GM12865 (cell line): ENCODE measurements at places on chromosomes 7 and 10.
A peak's percentile ranks its signal among the peaks of the same experiment; 100 is the strongest.

DNA sequence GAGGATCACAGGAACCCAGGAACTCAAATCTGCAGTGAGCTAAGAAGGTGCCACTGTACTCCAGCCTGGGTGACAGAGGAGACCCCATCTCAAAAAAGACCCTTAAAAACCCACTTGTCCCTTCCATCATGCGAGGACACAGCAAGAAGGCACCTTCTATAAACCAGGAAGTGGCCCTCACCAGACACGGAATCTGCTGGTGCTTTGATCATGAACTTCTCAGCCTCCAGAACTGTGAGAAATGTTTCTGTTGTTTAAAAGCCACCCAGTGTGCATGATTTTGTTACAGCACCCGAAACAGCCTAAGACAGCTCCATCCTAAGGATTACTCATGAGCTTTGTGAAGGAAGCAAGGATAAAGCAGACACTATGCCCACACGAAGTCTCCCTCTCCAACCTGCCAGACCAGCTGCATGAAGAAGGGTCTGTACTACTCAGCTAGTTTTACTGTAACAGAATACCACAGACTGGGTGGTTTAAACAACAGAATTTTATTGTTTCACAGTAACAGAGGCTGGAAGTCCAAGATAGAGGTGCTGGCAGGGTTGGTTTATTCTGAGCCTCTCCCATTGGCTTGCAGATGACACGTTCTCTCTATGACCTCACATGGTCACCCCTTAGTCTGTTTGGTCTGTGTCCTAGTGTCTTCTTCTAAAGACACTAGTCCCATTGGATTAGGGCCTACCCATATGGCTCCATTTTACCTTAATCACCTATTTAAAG lies 13.7 kb downstream of the VIM start:
- no peak for DNase-seq

DNA sequence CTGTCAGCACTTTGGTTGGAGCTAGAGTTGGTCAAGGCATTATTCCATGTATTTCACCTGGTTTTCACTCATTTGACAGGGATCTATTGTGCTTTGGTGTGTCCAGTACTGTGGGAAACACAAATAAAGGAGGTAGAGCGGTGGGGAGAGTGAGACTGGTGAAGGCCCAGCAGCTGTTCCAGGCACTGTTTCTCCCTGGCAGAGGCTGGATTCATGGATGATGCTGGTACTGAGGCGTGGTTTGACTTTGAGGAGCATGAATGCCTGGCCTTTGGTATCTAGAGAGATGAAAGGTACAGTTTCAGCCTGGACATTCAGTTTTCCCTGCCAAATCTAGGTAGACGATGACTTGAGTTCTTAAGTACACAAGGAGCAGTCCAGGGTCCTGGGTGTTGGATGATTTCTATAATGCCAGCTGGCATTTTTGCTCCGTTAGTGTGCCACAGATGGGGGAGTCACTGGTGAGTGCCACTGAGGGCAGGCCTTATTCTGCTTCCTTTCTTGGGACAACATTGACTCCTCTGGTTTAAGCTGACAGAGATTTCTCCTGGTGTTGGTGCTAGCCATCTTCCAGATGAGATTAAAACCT lies 162.2 kb upstream of the BMPER start:
- DNase-seq = no peak

- no peak for DNase-seq
Measured at GRCh38 chr10:113423981-113424721, 128.7 kb upstream of the HABP2 start.

DNA sequence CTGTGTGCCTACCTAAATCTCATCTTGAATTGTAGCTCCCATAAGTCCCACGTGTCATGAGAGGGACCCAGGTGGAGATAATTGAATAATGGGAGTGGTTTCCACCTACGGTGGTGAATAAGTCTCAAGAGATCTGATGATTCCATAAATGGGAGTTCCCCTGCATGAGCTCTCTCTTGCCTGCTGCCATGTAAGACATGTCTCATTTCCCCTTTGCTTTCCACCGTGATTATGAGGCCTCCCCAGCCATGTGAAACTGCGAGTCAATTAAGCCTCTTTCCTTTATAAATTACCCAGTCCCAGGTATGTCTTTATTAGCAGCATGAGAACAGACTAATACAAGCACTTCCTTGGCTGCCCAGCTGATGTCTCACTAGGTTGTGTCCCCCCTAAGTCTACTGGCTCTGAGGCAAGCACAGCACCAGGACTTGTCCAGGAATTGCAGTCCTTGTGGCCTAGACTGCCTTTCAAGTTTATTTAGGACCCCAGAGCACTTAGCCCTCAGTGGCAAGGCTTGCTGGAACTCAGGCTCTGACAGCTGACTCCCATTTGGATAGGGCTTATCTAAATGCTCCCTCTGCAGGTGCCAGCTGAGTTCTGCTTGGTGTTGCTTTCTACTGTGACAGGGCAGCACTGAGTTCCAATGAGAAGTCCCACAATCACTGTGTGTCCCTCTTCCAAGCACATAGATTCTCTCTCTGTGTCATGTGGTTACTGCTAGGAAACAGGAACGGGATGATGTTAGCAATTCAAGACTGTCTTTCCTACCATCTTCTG lies 59.0 kb upstream of the TAS2R16 start:
- peak; percentile 13 for DNase-seq

DNA sequence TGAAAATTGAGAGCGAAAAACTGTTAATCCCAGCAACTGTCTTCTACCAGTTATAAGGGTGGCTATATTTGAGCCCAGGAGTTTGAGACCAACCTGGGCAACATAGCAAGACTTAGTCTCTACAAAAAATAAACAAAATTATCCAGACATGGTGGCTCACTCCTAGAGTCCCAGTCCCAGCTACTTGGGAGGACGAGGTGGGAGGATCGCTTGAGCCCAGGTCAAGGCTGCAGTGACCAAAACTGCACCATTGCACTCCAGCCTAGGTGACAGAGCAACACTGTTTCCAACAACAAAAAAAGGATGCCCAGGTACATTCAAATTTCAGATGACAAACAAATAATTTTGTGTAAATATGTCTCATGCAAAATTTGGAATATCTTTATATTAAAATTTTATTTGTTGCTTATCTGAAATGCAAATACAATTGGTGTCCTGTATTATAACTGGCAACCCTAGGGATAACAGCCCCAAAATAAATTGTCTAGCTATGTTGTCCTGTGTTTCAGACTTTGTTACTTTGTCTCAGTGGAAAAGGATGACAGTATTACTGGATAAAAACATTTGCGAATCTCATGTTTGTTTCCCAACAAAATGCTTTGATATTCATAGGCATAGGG lies 26.7 kb downstream of the FAM171A1 start:
- no peak for DNase-seq

DNA sequence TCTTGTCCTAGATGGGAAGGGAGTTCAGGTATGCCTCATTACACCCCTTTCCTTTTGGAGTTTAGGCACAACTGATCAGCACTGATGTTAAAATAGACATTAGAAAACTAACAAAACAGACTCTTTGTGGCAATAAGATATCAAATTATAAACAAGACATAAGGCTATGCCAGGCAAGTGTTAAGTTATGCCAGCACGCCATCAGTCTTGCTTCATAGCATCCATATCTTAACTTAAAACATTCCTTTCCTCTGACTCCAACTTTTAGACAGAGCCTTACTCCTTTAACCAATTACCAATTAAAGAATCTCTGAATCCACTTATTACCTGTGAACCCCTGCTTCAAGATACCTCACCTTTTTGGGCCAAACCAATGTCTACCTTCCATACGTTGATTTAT lies 126.2 kb upstream of the ETV1 start:
- DNase-seq = no peak

- DNase-seq = no peak
Measured at GRCh38 chr10:14332903-14333302, 2.2 kb upstream of the FRMD4A start.

DNA sequence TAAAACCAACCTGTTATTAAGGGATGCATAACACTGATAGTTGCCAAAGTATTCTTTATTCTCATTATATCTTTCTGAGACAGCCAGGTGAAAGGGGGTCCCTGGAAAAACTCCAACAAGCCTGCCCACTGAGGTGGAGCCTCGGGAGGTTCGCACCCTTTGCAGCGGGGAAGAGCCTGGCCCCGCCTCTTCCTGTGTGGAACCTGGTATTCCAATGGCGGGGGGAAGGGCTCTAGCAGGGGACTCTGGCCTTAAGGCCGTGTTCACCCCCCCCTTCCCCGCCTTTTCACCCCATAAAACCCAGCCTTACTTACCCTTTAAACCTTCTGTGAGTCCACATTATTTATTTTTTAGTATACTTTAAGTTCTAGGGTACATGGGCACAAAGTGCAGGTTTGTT lies 62.4 kb upstream of the PDK4 start:
- DNase-seq = no peak

GRCh38 chr7:155846936-155847335 lies 34.7 kb upstream of the SHH start:
- DNase-seq = no peak

GRCh38 chr7:100583132-100584053 lies 2.5 kb downstream of the LRCH4 start:
- DNase-seq = peak; percentile 81

DNA sequence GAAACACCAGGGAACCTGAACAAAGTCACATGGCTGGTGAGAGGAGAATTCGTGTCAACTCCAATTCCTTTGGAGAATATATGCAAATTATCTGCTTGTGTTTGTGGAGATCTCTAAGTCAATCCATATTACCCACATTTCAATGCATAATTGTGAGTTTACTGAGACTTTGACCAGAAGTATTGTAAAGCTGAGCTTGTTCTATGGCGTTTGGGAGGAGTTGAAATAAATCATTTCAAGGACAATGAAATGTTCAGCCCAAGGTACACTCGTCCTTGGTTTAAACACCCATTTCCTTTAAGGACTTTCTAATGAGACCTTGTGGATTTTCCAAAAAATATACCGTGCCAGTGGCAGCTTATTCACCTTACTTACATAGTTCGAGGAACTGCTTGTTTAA lies 186.6 kb upstream of the HDAC9 start:
- DNase-seq = no peak

- DNase-seq = no peak
Measured at GRCh38 chr7:84654273-84654672, 459.7 kb upstream of the SEMA3A start.

DNA sequence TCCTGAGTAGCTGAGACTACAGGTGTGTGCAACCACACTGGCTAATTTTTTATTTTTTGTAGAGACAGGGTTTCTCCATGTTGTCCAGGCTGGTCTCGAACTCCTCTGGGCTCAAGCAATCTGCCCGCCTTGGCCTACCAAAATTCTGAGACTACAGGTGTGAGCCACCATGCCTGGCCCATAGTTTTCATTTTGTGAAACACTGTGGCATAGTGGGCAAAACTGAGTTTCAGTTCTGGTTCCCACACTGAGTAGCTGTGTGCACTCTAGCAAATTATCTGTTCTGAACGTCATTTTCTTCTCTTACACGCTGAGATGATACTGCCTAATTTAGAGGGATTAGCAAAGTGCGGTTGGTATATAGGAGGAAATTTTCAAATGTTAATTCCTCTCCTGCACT lies 13.5 kb downstream of the ATP5MK start:
- DNase-seq = peak; percentile 73

DNA sequence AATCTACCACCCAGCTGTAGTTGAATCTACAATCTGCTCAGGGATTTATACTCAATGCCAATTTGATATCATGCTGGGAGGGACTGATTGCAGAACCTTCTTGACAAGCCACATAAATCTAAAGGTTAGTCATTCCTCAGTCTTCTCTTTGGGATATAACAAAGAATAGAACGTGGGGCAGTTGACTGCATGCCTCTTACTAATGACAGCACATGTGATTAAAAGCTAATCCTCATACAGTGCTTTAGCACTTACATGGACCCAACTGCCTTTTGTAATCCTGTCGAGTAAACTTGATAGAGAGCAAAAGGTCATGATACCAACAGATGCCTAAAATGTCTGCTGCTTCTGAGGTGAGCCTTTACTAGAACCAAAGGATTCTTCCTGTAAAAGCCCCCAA lies 12.3 kb downstream of the KLHL7 start:
- DNase-seq = no peak

DNA sequence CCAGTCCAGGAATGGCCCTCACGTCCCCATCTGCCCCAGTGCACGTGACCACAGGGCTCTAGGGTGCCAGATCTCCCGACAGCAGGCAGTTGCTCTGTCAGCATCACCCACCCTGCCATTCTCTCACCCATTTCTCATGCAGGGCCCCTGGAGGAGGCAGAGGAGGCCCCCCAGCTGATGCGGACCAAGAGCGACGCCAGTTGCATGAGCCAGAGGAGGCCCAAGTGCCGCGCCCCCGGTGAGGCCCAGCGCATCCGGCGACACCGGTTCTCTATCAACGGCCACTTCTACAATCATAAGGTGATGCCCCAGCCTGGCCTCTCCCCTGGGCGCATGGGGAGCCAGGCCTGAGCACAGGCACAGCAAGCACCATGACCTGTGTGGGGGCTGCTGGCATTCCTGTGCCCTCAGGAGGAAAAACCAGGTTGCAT lies 6.1 kb upstream of the DEPP1 start:
- no peak for DNase-seq

- peak; percentile 22 for DNase-seq
Measured at GRCh38 chr10:73910764-73911552, at the start of gene PLAU. TSS of gene PLAU (plus strand) at chr10:73911132. CDS start at chr10:73911556, 424 bp downstream.

GRCh38 chr10:60644436-60645130 lies 133.7 kb upstream of the CDK1 start:
- no peak for DNase-seq

- no peak for DNase-seq
Measured at GRCh38 chr10:5046410-5046809, 42.8 kb upstream of the AKR1C2 start.

DNA sequence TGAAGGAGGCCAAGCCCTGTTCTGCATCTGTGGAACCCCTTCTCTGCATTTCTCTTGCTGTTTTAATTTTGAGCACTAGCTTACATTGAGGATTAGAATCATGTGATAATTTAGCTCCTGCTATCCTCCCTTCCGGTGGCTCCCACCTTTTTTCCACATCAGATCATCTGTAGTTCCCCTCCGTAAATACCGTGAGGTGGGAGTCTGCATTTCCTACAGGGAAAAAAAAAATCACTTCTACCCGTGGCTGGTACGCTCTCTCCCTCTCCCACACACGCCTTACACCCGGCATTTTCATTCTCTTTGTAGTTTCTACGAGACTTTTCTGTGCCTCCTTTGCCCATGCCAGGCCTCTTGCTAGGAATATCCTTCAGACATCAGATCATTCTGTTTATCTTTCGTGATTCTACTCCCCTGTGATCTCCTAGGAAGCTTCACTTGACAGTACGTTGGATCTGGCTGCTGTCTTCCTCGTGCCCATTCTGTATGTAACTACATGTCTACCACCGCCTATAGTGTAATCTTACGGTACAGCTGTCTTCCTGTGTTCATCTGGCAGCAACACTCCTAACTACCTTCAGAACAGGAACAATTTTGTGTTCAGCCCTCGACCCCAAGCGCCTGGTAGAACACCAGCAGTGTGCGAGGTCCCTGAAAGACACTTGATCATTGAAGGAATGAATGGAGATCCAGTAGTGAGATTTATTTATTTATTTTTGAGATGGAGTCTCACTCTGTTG lies 41.7 kb upstream of the OCM start:
- no peak for DNase-seq

DNA sequence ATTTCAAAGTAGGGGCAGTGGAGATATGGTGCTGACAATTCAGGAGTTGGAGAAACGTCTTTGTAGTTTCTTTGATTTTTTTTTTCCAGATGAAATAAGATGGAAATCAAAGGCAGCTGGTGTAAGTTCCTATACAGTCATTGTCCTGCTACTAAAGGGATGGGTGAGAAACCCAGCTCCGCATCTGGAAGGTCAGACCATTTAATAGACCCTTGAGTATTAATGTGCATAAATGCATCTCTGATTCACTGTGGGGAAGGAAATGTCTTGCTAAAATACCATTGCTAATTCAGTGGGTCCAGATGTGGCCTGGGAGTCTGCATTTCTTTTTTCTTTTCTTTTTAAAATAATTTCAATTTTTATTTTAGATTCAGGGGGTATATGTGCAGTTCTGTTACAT lies 15.5 kb downstream of the ABCB4 start:
- DNase-seq = no peak

GRCh38 chr10:92657024-92657423 lies 32.7 kb upstream of the HHEX start:
- no peak for DNase-seq
